ENCODE measurements at places on chromosomes 3 and 15.
A peak's percentile ranks its signal among the peaks of the same experiment; 100 is the strongest.

- H3K4me1 ChIP-seq: no peaks in the 10 kb centered on the region
- H3K27ac ChIP-seq: no peak overlapping the region
- DNase-seq: no peak
Observed at GRCh38 chr3:135694142-135694541, 271.4 kb upstream of the PPP2R3A start.

GRCh38 chr3:140370686-140371085 is 307.2 kb upstream of the TRIM42 start:
- H3K4me1 ChIP-seq: no peaks in the 10 kb centered on the region
- no peaks in the 10 kb centered on the region for H3K36me3 ChIP-seq
- no peaks in the 10 kb centered on the region for H3K27me3 ChIP-seq
- no peak for DNase-seq

- no peaks in the 10 kb centered on the region for H3K4me1 ChIP-seq
- H3K27me3 ChIP-seq: no peaks in the 10 kb centered on the region
- DNase-seq: no peak
- H3K36me3 ChIP-seq: peaks cover 92% of the 10 kb centered on the region
- H3K27ac ChIP-seq: no peak overlapping the region
Observed at GRCh38 chr15:42457445-42458442, 33.2 kb downstream of the ZNF106 start.

DNA sequence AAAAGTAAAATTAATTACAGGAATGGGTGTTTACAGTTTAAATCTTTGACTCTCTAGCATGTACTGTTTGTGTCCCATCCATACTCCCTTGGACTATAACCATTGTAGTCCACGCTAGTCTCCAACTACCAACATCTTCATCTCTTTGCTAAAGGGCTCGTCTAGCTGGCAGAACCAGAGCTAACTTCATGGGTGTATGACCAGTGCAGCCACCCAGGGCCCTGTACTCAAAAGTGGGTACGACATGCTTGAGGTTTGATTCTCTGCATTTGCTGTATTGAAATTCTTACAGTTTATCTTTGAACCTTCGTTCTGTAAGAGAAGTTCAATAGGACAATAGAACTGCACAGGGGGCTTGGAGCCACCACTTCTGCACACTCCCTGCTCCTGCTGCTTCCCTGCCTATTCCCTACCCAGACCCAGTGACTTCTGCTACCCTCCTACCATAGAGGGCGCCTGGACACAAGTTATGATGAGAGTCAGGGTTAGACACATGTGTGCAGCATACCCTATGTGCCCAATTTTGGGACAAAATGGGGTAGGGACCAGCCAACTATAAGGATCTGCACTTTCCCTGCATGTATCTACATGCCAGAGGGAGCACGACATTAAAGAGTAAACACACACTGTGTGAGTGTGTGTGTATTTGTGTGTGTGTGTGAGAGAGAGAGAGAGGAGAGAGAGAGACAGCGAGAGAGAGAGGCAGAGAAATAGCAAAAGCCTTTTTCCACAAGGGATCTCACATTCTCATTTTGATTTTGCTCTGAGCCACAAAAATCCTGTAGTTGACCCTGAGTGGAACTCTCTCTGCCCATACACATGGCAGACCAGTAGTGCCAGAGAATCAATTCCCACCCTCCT is 59.0 kb upstream of the NECTIN3 start:
- H3K4me3 ChIP-seq: no peak overlapping the region
- H3K27ac ChIP-seq: no peak overlapping the region
- no peaks in the 10 kb centered on the region for H3K27me3 ChIP-seq
- H3K4me1 ChIP-seq: no peaks in the 10 kb centered on the region
- DNase-seq: no peak
- H3K36me3 ChIP-seq: no peaks in the 10 kb centered on the region

DNA sequence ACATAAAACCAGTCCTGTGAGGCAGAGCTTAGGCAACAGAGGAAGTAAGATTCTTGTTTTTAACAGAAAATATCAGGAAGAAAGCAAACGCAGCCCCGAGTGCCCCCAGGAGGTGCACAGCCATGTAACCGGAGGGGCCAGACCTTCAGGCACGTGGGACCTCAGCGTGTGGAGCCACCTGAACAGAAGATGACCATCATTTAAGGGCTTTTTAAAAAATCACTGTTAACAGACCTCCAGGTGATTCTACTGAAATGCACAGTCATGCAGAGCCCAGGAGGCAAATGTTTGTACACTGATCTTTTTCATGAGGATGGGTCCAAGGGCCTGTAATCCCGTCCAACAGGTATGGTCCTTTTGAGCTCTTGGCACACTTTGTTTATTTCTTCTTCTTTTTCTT is 38.8 kb downstream of the SPG21 start:
- DNase-seq: no peak
- H3K4me3 ChIP-seq: no peak overlapping the region
- H3K4me1 ChIP-seq: no peaks in the 10 kb centered on the region
- no peaks in the 10 kb centered on the region for H3K27me3 ChIP-seq

DNA sequence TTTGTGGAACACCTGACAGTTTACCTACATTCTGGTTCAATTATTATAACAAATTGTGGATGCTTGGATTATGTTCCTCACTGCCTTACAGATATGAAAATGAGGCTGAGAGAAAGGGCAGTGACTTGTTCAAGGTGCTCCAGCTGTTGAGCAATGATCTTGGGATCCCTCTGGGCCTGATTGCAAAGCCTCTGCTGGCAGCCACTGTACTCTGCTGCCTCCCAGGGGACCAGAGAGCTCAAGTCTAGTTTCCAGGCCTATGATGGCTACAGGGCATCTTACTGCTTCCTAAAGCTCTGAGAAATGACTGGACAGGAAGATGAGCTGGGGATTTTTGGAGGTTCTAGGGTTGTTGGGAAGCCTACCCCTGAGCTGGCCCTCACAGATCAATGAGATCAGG is 2.3 kb upstream of the SHC4 start:
- no peak for DNase-seq
- H3K4me3 ChIP-seq: no peak overlapping the region
- H3K27ac ChIP-seq: no peak overlapping the region
- peaks cover 39% of the 10 kb centered on the region for H3K27me3 ChIP-seq
- H3K4me1 ChIP-seq: peaks cover 22% of the 10 kb centered on the region
- H3K36me3 ChIP-seq: no peaks in the 10 kb centered on the region

DNA sequence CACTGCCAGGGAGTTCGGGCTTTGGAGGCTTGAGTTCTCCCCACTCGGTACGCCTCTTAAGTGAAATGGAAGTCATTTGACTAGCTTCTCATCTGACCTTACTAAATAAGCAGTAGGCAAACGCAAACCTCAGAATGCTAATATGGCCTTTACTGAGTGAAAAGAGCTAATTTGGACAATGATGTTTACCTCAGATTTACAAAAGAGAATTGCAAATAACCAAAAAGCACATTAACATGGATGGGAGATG is 1.6 kb upstream of the RNU6-1 start:
- peak overlapping the region; percentile 95 for H3K27ac ChIP-seq
- peak overlapping the region; percentile 75 for H3K4me3 ChIP-seq
- H3K4me1 ChIP-seq: peaks cover 40% of the 10 kb centered on the region
- H3K27me3 ChIP-seq: peaks cover 3% of the 10 kb centered on the region

GRCh38 chr15:82393671-82394070 is 35.9 kb upstream of the GOLGA6L9 start:
- H3K4me3 ChIP-seq: no peak overlapping the region
- no peaks in the 10 kb centered on the region for H3K36me3 ChIP-seq

GRCh38 chr3:82462977-82463376 is 701.5 kb upstream of the GBE1 start:
- H3K4me3 ChIP-seq: no peak overlapping the region
- H3K27ac ChIP-seq: no peak overlapping the region
- no peak for DNase-seq
- H3K27me3 ChIP-seq: no peaks in the 10 kb centered on the region
- no peaks in the 10 kb centered on the region for H3K4me1 ChIP-seq

- peak overlapping the region; percentile 70 for H3K27ac ChIP-seq
- peaks cover 68% of the 10 kb centered on the region for H3K4me1 ChIP-seq
- no peaks in the 10 kb centered on the region for H3K36me3 ChIP-seq
- H3K27me3 ChIP-seq: no peaks in the 10 kb centered on the region
- DNase-seq: peak; percentile 92
- peak overlapping the region; percentile 83 for H3K4me3 ChIP-seq
Observed at GRCh38 chr3:46695177-46695961, 1.9 kb upstream of the ALS2CL start.

DNA sequence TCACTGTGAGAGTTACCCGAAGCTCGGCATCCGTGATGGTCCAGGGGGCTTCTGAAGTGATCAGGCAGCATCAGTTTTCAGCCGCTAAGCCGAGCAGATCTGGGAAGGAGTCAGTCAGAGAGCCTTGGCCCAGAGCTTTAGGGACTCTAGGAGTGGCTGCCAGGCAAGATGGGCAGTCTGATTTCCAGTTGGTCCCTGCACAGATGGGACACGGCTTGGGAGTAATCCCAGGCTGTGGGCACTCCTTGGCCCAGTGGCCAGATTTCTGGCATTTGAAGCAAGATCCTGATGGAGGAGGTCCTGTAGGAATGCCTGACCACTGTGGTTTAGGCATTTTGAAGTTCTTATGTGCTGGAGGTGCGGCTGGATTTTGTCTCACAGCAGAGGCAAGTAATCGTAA is 10.5 kb upstream of the IP6K2 start:
- DNase-seq: no peak
- H3K4me1 ChIP-seq: no peaks in the 10 kb centered on the region

- H3K36me3 ChIP-seq: peaks cover 28% of the 10 kb centered on the region
- H3K4me3 ChIP-seq: no peak overlapping the region
- H3K4me1 ChIP-seq: no peaks in the 10 kb centered on the region
- H3K27me3 ChIP-seq: no peaks in the 10 kb centered on the region
- DNase-seq: no peak
Observed at GRCh38 chr15:57237676-57238075, 138.6 kb upstream of the CGNL1 start.

GRCh38 chr15:77185242-77185785 is 114.4 kb upstream of the TSPAN3 start:
- no peak for DNase-seq
- H3K27ac ChIP-seq: no peak overlapping the region

GRCh38 chr3:58135712-58136543 is 74.8 kb downstream of the DNASE1L3 start:
- no peak overlapping the region for H3K27ac ChIP-seq
- H3K27me3 ChIP-seq: no peaks in the 10 kb centered on the region
- H3K36me3 ChIP-seq: peaks cover 49% of the 10 kb centered on the region
- DNase-seq: no peak

GRCh38 chr3:195128255-195129071 is 142.5 kb downstream of the XXYLT1 start:
- no peak overlapping the region for H3K4me3 ChIP-seq
- no peak overlapping the region for H3K27ac ChIP-seq
- H3K27me3 ChIP-seq: no peaks in the 10 kb centered on the region
- H3K4me1 ChIP-seq: no peaks in the 10 kb centered on the region

DNA sequence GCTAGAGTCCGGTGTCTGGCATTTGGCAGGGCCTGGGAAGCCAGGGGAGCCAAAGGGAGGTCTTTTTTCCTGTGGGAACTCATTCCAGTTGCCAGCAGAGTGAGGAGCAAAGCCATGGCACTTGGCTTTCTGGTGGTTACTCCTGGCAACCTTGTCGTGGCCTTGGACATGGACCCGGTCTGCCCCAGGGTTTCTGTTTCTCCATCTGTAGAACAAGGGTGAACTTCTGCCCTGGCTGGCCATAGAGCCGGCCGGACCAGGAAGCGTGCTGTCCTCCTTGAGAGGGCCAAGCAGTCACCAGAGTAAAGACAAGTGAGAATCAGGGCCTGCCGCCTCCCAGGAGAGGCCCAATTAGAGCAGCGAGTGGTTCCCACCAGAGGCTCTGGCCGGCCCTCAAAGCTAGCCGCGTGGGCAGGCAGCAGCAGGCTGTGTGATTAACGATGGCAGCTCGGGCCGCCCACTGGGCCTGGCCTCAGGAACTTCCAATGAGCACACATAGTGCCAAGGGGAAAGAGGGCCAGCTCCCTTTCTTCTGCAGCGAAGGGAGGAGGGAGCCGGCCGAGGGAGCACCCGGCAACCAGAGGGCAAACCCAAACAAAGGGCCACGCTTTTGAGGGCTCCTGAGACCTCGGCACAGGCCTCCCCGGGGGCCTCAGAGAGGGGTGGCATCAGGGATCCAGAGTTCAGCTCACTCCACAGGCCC is 29.1 kb upstream of the ELP6 start:
- H3K4me1 ChIP-seq: no peaks in the 10 kb centered on the region
- H3K27ac ChIP-seq: no peak overlapping the region
- H3K4me3 ChIP-seq: no peak overlapping the region
- no peaks in the 10 kb centered on the region for H3K27me3 ChIP-seq

- DNase-seq: no peak
- no peaks in the 10 kb centered on the region for H3K27me3 ChIP-seq
- no peak overlapping the region for H3K4me3 ChIP-seq
- H3K27ac ChIP-seq: no peak overlapping the region
- no peaks in the 10 kb centered on the region for H3K4me1 ChIP-seq
- H3K36me3 ChIP-seq: no peaks in the 10 kb centered on the region
Observed at GRCh38 chr3:131620977-131621376, 118.2 kb upstream of the MRPL3 start.

DNA sequence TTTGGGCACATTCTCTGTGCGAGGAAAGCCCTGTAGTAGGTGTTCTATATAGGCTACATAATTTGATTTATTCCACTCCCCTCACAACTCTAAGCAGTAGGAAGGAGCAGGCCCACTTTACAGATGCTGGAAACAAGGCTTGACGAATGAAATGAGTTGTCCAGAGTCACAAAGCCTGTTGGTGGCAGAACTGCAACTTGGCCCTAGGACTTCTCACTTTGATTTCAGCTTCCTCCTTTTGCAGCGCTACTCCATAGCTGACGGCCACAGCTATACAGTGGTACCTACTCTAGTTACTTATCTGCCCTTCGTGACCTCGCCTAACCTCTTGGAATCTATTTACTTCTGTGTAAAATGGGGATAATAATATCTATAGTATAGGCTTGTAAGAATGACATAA is 2.5 kb upstream of the IRAK2 start:
- no peaks in the 10 kb centered on the region for H3K27me3 ChIP-seq
- no peak overlapping the region for H3K4me3 ChIP-seq

DNA sequence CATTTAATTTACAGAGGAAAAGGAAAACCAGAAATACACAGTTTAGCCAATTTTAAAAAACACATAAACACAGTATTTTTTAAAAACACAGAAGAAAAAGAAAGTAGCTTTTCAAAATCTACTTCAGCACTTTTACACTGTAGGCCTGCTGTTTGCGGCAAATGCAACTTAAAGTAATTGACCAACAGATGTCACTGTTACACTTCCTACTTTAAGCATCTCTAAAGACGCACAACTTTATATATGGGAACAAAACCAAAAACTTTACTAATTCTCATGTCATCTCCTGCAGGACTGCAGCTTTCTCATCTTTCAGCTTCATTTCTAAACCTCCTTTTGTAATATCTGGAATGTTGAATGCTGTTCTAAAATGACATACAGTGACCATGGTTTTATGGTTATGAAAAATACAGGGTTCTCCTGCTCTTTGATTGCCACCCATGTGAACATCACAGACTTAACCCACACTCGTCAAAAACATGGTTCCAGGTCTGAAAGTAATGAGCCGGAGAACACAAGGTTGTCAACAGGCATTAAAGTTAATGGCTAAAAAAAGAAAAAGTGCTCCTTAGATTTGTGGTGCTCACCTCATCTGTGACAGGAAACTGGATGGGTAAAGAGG is 107.9 kb downstream of the FMN1 start:
- H3K27ac ChIP-seq: no peak overlapping the region
- peak; percentile 55 for DNase-seq
- H3K4me1 ChIP-seq: peaks cover 9% of the 10 kb centered on the region
- H3K36me3 ChIP-seq: no peaks in the 10 kb centered on the region
- H3K27me3 ChIP-seq: no peaks in the 10 kb centered on the region
- H3K4me3 ChIP-seq: no peak overlapping the region
